ENCODE measurements at places on chromosomes 6 and 20.

GRCh38 chr6:34201455-34202107 is 35.1 kb upstream of the HMGA1 start:
- DNase-seq, result no peak

GRCh38 chr20:48774696-48775095 is 53.1 kb downstream of the PREX1 start:
- no peak for DNase-seq

GRCh38 chr20:48825566-48825920 is 2.3 kb downstream of the PREX1 start:
- no peak for DNase-seq

DNA sequence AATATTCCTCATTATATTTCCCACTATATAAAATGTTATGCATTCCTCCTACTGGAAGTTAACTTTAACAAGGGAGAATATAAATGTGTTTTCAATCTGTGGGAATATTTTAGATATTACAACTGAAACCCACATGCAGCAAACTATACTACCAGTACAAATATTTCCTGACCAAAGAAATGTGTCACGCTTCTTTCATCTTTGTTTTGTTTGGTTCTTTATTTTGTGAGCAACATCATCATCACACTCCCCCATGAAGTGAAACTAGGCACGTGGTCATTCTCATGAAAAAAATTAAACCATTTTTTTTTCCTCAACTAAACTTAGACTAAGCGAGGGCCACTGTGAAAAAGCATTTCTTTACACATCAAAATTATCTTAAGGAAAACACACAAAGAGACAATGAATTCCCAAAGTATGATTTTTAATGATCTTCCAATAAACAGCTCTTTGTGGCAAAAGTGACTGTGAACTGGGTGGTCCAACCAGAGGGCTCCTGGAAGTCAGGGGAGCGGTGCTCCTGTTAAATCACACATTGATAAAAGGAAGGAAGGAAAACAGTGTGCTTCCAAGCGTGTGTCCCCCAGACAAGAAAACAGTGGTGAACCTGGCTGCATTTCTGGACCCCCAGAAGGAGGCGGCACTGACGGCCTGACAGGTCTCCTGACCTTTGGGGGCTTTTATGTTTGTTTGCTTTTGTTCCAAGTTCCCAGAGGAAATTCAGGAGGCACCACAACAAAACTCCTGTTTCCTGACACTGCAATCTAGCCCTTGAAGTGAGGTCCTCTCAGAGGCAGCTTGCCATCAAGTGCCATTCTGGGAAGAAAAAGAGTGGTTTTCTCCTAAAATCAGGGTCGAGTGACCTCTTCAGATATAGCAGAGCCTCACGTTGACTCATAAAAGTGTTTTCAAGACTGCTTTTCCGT is 166.8 kb upstream of the FOXQ1 start:
- no peak for DNase-seq

DNA sequence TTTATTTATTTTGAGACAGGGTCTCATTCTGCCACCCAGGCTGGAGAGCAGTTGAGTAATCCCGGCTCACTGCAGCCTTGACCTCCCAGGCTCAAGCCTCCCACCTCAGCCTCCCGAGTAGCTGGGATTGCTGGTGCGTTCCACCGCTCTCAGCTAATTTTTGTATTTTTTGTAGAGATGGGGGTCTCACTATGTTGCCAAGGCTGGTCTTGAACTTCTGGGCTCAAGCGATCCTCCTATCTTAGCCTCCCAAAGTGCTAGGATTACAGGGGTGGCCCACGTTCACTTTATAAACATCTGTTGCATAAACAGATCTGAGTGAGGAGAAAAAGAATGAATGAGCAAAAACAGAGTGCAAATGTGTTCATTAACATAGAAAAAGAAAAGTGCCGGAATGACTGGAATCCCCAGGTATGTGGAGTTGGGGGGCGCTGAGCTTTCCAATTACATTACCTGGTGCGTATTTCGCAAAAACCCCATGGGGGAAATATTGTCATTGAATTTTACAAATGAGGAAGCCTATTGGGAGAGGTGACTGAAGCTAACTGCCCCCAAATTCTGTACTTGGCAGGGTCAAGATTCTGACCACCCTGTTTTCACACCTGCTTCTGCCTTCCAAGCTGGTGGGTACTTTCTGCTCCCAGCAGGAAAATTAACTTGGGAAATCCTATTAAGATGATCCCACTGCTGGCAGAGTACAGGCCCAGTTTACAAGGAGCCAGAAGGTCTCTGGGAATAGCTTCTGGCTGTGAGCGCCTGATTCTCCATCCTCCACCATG is 207.7 kb upstream of the JARID2 start:
- no peak for DNase-seq

- DNase-seq, result peak; percentile 89
Measured at GRCh38 chr20:9838378-9839295, at the start of gene PAK5. Gene PAK5 (minus strand): TSS chr20:9839076. CDS start chr20:9644328, 194,748 bp downstream.

DNA sequence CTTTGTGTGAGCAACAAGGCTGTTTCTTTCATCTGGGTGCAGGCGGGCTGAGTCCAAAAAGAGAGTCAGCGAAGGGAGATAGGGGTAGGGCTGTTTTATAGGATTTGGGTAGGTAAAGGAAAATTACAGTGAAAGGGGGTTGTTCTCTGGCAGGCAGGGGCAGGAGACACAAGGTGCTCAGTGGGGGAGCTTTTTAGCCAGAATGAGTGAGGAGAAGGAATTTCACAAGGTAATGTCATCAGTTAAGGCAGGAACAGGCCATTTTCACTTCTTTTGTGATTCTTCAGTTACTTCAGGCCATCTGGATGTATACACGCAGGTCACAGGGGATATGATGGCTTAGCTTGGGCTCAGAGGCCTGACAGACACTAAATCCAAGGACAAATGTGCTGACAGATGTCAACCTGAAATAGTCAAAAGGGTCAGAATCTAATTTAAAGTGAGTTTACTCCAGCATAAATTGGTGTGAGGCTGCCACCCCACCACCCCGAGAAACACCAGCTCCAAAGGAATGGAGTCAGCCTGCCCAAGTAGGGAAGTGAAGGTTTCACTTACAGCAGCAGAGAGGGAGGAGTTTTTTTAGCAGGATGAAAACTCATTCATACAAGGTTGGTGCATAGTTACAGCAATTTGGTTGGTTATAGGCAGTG is 560.0 kb upstream of the CDH4 start:
- DNase-seq, result no peak

DNA sequence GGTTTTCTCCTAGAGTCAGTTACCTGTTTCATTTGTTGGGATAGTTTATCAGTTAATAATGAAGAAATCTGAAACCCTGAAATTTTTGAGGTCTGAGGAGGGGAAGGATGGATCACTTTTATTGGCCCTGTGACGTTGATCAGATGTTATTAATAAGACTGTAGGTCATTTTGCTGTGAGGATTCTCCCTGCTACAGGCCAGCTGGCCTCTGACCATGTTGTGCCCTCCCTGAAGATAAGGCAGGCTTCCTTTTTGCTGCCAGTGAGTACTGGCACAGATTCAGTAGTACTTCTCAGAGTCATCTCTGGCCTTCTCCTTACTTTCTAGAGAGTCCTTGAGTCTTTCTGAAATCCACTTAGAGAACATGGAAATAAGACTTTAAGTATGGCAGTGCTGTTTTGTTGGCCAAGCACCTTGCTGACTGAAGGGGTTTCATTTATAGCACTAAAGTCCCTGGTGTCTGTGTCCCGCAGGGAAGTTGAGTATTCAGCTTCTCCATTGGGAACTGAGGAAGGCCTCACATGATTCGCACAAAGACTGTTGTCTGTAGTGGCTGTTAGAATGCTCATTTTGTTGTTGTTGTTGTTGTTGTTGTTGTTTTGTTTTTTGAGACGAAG is 202.6 kb downstream of the DTNBP1 start:
- DNase-seq, result no peak

DNA sequence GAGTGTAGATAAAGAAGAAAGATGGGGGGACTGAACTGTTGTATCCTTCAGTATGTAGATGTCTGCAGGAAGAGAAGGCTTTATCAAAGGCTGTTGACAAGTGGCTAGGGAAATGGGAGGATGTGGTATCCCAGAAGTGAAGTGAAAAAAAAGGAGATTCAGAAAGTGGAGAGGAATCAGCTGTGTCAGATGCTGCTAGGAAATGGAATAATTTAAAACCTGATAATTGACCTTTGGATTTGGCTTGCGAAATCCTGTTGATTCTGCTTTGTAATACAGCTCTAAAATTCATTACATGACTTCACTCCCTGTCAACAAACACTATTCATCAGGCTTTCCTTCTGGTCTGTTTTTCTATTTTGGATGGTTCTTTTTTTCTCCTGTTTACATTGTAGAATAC is 41.7 kb downstream of the PHF3 start:
- no peak for DNase-seq

DNA sequence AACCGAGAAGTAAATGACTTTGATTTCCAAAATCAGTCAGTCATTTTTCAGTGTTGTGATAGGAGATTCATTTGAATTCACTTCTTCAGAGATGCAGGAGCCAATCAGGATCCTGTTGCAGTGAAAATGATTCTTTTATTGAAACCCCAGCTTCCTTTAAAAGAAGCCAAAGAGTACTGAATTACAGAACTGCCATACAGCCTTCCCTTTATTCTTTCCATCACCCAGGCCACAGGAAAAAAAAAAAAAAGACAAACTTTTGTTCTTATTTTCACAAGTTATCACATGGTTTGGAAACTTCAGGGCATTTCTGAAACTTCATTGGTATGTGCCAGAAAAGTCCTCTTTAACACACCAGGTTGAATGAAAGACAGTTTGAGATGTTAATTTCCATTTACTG is 1.8 kb upstream of the CARMIL1 start:
- no peak for DNase-seq

DNA sequence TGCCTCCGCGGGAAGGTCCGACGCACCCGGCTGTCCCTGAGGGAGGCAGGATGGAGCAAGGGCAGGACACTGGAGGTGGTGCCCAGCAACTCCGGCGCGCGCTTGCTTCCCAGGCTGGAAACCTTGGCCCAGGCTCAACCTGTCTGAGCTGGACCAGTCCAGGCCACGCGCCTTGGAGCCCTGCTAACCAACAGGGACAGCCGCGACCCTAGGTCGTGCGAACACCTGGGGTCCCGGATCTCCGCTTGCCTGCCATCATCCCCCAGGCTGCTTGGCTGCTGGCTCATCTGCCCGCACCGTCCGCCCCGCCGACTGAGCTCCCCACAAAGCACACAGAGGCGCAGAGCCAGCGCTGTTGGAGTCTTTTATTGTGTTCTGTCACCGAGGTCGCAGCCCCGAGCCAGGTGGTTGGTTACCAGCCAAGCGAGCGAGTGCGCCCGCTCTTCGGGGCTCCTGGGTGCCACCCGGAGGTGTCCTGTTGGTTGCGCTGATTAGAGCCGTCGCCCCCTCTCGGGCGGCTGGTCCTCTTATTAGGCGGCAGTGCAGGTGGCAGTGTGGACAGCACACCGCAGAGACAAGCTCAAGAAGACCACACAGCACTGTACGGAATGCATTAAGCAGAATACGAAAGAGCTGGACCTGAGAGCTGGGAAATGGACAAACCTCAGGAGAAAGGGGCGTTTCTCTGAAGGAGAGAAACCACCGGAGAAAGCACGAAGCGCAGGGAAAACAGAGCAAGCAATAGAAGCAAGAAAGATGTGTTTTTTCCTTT is 3.8 kb downstream of the COL12A1 start:
- DNase-seq, result no peak

- DNase-seq, result peak; percentile 23
Measured at GRCh38 chr6:100116411-100117194, 122.6 kb upstream of the MCHR2 start.

DNA sequence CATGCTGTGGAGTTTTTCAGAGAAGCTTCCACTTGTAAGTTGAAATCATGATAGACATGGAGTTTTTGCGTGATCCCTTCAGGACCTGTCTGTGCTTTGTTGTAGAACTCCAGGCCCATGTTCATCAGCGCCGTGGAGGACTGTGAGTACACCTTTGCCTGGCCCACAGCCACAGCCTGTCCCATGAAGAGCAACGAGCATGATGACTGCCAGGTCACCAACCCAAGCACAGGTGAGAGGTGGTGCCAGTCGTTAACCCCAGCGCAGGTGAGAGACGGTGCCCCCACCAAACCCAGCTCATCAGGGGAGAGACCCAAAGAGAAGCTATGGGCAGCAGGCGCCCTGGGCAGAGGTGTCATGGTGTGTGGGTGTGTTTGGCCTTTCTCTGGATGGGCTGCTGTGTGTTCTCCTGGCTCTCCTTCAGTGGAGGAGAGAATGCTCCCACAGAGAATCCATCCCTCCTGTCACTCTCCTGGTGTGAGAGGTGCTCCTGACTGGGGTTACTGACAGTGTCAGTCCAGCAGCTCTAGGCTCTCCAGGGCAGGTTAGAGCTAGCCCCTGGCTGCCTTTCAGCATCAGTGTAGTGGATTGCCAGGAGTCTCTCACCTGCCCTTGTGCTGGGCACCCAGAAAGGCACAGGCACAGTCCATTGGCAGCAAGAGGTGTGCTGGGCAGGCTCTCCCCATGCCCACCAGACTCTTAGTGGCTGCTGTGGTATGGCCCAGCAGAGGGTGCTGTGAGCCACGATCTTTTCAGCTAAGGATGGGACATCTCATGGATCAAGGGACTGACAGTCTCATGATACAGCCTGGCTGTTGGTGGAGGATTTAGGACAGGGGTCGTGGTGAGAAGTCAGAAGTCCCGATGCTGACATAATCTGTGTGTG is 49.6 kb upstream of the SLC22A1 start:
- no peak for DNase-seq

DNA sequence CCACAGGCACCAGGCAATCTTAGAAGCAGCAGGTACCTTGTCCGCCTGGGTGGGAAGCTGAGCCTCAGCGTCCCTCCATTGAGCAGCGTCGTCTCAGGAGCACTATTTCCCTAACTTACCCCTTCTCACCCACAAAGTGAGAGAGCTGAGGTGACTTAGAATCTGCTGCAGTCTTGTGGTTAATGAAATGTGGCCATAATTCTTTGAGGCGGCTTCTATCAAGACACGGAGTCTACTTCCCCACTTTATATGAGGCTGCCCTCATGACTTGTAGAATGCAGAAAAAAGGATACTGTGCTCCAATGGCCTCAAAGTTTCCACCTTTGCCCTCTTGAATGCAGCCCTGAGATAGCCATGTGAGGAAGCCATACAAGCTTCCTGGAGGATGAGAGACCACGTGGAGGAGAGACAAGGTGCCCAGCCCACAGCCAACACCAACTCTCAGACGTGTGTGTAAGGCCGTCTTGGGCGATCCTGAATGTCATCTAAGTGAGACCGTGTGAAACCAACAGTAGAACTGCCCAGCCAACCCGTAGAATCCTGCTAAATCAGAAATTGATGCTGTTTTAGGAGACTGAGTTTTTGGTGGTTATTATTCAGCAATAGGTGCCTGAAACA is 9.1 kb upstream of the TAGAP start:
- DNase-seq, result no peak

GRCh38 chr6:46684771-46685170 is 2.9 kb upstream of the TDRD6 start:
- no peak for DNase-seq
